ENCODE measurements at places on chromosomes 16 and 17.

DNA sequence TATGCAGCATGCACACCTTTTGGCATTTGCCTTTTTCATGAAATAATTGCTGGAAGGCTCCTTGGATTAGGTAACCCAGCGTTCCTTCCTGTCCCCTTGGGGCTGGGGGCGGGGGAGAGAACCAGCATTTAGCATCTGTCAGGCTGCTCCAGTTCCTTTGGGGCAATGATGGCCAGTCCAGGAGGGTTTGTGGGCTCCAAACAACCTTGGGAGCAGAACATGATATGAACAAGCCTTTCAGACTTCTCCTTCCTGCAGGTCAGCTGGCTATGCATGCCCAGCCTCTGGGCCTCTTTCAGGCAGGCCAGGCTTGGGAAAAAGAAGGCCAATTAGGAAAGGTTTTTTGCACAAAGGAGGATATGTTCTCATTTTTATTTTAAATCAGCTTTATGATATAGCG, 1.1 kb upstream of the SMTNL2 start:
- no peak for DNase-seq

GRCh38 chr17:34434052-34434451, 71.0 kb upstream of the CCL1 start:
- DNase-seq = no peak

DNA sequence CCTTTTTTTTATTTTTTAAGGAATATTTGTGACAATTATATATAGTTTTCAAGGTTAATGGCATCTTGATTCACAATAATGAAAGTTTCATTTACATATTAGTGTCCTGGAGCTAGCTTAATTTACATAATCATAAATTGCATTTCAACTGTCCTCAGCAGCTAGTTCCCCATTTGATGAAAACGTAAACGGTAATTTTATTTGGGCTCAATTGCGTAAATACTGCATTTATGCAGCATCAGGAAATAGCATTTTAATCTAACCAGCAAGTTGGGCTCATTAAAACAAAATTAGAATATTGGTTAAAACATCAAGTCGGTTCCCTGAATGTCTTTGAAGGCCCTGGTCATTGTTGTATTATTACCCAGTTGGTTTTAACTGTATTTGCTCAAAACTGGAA, 136.8 kb upstream of the CDH5 start:
- DNase-seq = no peak

DNA sequence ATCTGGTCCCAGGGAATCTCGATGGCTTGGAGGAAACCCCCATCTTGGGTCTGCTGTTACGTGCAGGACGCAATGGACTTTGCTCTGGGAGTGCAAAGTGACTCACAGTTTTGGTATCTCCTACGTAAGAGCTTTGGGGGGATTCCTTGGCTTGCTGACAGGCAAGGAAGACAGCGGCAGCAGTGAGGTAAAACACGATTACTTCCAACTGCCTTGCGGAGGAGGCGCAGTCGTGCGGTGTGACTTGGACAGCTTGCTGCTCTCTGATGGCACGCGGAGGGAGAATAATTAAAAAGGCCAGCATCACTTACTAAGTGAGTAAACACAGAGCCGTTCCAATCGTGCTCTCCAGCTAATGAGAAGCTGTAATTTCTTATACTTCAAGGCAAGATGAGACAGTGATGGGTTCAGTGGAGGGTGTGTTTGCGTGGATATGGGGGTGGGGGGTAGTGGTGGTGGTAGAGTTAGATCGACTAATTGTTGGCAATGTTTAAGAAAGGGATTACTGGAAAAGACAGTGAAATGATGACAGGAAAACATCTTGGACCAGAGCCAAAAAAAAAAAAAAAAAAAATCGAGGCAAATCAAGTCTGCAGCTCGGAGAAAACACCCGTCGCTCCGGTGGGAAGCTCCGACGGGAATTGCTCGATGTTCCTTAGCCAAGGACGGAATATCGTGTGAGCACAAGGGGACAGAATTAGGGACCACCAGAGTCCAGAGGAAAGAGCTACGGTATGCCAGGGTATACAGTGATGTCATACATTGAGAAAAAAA, 184.8 kb upstream of the ZFHX3 start:
- DNase-seq = no peak

DNA sequence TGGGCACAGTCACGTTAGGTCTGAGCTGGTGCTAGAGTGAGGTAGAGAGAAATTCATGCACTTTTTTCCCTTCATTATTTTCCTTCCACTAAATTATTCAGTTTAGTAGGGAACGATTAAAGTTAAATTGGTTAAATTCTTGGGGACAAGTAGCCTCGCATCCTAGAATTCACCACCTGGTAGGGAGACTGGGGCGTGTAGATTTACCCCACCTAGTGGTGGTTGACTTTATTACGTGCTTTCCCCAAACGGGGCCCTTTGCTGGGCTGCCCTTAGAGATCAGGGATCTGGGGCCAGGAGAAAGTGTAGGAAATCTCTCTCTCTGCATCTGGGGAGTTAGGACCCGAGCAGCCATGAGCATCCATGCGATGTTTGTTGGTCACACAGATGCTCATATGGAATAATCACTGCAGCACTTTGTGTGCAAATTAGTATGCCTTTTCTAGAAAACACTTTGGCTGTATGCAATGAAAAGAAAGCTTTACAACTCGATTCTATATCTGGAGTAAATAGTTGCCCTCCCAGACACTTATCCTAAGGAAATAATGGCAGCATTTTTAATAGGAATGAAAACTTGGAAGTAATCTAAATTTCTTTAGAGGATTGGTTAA, 107.0 kb downstream of the PLCG2 start:
- DNase-seq = peak; percentile 66

DNA sequence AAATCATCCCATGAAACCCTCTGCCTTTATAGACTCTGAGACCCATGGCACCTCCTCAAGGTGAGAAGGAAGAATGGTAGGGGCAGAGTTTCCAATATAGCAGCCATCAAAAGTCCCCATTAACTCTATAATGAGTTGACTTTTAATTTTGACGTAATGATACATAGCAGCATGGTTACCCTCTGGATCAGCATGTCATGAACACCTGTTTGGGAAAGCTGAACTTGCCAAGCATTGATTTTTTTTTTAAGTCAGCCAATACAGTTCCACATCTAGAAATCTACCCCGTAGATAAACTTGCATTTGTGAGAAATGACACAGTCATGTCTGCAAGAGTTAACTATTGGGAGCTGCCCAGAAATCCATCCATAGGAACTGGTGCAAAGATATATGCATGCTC, 191.8 kb downstream of the TMEM114 start:
- no peak for DNase-seq

DNA sequence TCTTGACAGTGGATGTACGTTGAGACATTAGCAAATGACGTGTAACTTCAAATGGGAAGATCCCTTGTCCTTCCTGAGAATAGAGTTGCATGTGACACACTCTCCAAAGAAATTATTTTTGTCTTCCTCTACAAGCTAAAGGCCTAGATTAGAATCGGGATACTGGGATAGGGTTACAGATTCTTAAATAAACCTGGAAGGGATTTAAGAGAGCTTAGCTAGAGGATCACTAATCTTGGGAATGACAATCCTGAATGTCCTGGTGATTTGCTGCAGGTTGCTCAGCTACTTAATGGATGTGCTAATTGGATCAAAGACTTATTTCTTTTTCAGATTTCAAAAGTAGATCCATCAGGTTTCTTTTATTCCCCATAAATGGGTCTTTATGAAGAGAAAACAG, 101.9 kb downstream of the KCNJ2 start:
- DNase-seq = no peak

- DNase-seq = no peak
These were observed 128.5 kb downstream of the PARN start for GRCh38 chr16:14501331-14502255.

DNA sequence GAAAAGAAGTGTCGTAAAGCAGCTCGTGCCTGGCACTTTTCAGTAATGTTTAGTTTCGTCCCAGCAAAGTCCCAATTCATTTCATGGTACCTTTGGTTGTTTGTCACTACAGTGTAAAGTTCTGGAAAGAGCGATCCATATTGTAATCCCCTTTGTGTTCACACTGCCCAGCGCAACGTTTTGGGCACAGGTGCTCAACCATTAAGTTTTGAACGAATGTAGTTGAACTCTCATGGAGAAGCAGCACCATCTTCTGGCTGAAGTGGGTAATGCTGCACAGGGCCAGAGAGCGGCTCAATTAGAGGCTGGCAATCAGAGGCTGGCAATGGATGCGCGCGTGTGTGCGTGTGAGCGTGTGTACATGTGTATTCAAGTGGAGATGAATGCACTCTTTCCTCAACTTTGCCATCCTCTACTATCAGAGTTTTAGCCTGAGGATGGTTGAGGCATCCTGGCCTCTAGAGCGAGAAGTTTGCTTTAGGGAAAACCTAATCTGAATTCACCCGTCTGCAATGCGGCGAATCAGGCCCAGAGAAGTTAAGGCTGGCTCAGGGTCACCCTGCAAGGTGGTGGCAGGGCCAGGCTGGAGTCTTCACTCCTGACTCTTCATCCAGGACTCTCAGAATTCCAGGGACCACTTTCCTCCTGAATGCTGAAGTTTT, 29.9 kb downstream of the DYNLL2 start:
- DNase-seq = peak; percentile 76

GRCh38 chr16:57612494-57612893, 15.9 kb upstream of the ADGRG1 start:
- no peak for DNase-seq

DNA sequence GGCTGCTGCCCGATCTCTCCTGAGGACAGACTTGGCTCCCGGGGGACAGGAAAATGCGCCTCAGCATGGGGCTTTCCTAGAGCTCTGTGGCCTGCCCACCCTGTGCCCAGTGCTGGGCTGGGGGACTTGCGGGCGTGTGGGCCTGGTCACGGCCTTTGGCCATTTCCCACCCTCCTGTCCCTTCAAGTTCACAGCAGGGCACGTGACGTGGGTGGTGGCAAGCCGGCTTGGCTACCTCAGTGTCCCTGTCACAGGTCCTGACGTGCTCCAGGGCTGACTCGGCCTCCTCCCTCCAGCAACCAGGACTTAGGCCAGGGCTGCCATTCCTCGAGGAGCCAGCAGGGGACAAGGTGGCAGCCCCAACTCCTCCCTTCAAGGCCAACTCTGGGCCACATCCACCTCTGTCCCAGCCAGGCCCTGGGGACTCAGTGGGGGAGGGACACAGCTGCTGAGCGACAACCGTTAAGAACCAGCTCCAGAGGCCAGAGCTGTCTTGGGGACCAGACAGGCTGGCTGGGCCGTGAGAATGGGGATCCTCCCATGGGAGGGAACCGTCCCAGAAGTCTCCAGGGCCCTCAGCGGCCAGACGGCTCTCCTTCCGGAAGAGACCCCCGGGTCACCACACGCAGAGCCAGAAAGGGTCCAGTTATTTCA, 981 bp upstream of the UNC13D start:
- peak; percentile 91 for DNase-seq

GRCh38 chr16:57335366-57335765, 23.2 kb upstream of the CCL22 start:
- DNase-seq = no peak

- DNase-seq = peak; percentile 85
These were observed at the start of gene ITGB3 for GRCh38 chr17:47253541-47254402. Gene ITGB3 (plus strand): TSS chr17:47253827. CDS start chr17:47253862, 35 bp downstream.

GRCh38 chr17:80652756-80653330, 108.2 kb downstream of the RPTOR start:
- no peak for DNase-seq

DNA sequence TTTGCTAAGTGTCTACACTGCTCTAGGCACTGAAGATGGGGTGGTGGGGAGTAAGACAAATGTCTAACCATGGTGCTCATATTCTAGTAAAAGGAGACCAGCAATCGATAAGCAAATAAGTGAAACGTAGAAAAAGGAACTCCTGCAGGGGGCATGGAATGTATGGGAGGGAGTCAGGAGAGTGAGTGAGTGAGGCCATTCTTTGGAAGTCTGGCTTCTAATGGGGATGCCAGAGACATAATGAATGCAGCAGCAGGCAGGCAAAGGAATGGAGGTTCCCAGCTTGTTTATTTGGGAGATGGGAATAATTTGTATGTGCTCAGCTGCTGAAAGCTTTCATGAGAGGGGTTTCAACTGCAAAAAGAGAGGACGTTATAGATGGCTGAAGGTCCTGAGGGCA, 216.4 kb upstream of the DYNLRB2 start:
- DNase-seq = no peak

DNA sequence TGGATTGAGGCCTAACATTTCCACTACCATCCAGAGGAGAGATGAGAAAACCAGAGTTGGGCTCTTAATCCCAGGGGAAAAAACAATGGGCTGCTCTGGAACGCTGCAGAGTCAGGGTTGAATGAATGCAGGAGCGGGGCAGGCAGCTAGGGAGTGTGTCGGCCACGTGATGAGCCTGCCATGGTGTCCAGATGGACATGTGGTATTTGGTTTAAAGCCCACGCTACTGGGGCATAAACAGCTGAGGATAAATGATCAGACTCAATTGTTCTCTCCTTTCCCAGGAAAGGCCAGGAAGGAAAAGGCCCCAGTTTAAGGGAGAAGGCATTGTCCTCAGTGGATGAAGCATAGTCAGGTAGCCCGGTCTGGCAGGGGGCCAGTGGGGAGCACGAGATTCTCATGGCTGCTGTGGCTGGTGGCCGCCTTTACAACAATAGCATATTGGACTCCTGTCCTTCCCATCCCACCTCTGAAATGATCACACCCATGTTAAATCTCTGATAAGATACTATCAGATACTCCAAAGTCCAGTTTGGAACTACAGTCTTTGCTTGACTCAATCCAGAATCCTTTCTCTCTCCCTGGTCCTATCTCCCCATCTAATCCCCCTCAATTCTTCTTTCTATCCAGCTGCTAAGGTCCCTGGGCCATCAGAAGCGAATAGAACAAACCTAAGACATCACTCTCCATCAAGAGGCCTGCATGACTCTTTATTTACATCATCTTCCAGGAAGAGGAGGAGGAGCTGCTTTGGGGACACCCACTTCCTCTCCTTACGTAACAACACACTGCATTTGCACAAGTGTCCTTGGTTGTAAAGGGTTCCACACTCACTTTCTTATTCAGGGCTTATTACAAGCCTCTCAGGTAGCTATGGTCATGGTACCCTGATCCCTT, 20.4 kb downstream of the CA4 start:
- DNase-seq = no peak

- DNase-seq = no peak
These were observed 23.1 kb downstream of the LAT start for GRCh38 chr16:29007730-29008593.

DNA sequence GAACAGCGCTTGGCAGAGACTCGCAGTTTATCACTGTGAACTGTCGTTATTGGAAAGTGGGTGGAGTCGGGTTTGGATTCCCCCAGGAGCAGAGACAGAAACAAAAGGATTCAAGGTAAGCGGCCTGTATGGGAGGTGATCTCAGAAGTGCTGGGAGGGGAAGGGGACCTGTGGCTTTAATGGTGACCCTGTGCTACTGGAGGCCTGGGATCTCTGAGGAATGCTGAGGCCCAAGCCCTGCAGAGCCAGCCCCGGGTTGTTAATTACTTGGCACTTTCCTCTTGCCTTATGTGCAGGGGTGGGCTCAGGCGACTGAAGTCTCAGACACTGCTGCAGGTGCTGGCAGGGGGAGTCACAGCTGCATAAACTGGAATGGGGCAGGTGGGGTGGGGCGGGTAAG, 27.4 kb downstream of the IRF8 start:
- no peak for DNase-seq

- DNase-seq = peak; percentile 77
These were observed 184.4 kb downstream of the MSI2 start for GRCh38 chr17:57440522-57441269.
